ENCODE measurements at places on chromosomes 7 and 10. TPM values are rescaled to one million over a fixed set of nuclear protein-coding genes. Genes with fewer than 3 reads are reported as not detected.

MBL2 gene
- total RNA-seq: not detected

SLC39A12 gene
- not detected for total RNA-seq

OR2A12 gene
- total RNA-seq: not detected

NKX1-2 gene
- not detected for total RNA-seq

ACHE gene
- under 0.01 TPM for total RNA-seq

DENND2A gene
- 38.6 TPM for total RNA-seq

GPR85 gene
- 1.9 TPM for total RNA-seq

TBXAS1 gene
- total RNA-seq: 2.1 TPM

ADRA2A gene
- total RNA-seq: not detected
